ENCODE measurements at places on chromosomes 11 and 22.

GRCh38 chr11:47646019-47646418, 3.7 kb upstream of the MTCH2 start:
- DNase-seq = no peak

DNA sequence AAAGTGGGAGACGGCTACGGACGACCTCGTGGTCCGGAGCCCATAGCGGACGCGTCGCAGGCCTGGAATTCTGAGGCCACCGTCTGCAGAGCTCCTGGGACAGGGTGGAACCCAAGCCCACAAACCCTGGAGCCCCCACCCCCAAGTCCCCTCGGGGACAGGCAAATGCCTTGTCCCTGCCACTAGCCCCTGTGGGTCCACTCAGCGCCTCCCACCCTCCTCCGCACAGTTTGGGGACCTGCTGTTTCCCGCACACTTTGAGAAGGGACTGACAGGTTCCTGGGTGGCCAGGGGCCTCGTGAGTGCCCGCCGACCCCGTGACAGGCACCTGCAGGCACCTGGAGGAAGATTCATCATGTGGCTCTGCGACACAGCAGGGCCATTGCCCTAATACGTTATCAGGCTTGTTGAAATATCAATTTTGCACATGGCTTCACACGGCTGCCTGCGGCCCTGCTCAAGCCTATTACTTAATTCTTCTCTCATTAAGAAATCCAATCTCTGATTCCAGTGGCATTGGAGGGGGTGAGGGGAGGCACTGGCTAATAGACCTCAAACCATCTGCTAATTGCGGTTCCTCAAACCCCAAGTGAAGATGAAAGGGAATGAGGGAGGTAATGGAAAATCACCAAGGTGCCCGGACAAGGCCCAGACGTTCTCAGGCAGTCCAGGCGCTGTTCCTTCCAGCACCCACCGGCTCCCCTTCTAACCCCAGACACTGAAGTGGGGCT, 672.5 kb downstream of the BRD1 start:
- DNase-seq = no peak

GRCh38 chr11:83540112-83540675, 254.0 kb upstream of the CCDC90B start:
- no peak for DNase-seq

GRCh38 chr22:38707984-38708383, 2.2 kb downstream of the GTPBP1 start:
- DNase-seq = no peak

DNA sequence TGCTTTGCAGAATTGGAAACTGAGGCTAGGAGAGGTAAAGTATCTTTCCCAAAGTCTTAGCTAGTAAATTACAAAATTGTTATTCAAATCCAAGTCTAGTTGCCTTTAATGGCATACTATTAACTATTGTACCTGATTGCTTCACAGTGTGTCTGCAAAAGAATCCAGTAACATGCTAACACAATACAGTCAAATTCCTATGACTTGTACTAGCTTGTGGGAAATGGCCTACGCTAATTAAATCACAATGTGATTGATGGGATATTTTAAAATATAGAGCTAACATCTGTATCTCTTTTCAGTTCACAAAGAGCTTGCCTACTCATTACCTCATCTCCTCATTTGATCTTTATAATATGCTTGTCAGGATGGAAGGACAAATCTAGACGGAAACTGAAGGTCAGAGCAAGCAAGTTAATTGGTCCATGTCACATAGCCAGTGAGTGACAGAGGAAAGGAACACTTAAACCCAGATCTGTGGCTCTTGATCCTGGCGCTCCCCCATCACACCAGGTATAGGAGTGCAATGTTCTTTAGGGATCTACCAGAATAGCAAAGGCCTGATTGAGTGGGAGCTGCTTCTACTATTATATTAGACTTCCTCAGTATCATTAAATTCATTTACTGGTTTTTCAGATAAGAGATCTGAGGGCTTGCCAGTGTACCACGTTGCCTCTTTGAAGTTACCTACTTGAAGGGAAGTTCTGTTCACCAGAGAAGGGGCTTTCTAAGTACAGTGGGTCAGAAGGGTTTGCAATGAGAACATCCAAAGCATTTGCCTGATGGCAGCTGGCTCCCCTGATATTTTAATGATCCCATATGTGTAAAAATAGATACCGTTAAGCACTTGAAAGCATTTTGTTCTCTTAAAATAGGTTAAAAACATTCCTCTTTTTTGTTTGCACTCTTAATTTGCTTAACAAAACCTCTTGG, 213.6 kb upstream of the SESN3 start:
- no peak for DNase-seq

- no peak for DNase-seq
These were observed 35.6 kb downstream of the TMEM123 start for GRCh38 chr11:102416976-102417375.

DNA sequence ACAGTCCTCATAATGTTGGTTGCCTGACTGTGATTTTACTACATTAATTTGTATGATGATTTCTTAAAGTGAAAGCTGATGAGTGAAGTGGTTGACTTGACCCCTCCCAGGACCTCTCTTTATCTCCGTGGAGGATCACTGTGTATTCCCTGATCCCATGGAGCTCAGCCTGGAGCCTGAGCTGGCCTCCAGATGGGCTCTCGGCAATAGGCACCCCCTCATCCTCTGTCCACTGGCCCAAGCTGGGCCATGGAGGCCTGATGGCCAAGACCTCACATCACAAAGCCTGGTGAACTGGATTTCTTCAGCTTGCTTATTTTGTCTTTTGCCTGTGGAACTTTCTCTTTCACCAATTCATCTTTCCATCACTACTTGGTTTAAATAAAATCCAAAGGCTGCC, 75.2 kb downstream of the WNT11 start:
- DNase-seq = no peak

- peak; percentile 12 for DNase-seq
These were observed 56.1 kb downstream of the AASDHPPT start for GRCh38 chr11:106133529-106133928.
